MG63 (cell line): ENCODE measurements at places on chromosomes 7 and 10. TPM values are rescaled to one million over a fixed set of nuclear protein-coding genes. Genes with fewer than 3 reads are reported as not detected.

Gene FAM25C
- 4.6 TPM in 1 of 2 replicates, not detected in the other for total RNA-seq

Gene ATOH7
- not detected in 2 replicates for total RNA-seq

Gene CCL24
- not detected in 2 replicates for total RNA-seq

Gene CALML3
- not detected in 2 replicates for total RNA-seq

Gene SPAM1
- total RNA-seq, result not detected in 2 replicates

Gene TECTB
- not detected in 2 replicates for total RNA-seq

Gene SLC26A4
- 0.47 and 0.49 TPM in 2 replicates for total RNA-seq

Gene LOXL4
- not detected in 2 replicates for total RNA-seq

Gene LIPJ
- not detected in 2 replicates for total RNA-seq

Gene TAS2R3
- total RNA-seq, result not detected in 2 replicates

Gene CHCHD1
- 58.5 and 93.9 TPM in 2 replicates for total RNA-seq

Gene SLC13A1
- not detected in 2 replicates for total RNA-seq

Gene CDNF
- total RNA-seq, result 0.92 TPM in 1 of 2 replicates, not detected in the other

Gene IGFBP1
- total RNA-seq, result not detected in 2 replicates

Gene NYAP1
- total RNA-seq, result not detected in 2 replicates

Gene OPN4
- total RNA-seq, result not detected in 2 replicates
